ENCODE measurements at places on chromosomes 3 and 15.

- DNase-seq = no peak
These were observed 154.1 kb downstream of the TJP1 start for GRCh38 chr15:29668120-29668602.

GRCh38 chr15:92883876-92884435 lies 16.2 kb upstream of the CHD2 start:
- DNase-seq = no peak

- no peak for DNase-seq
These were observed 13.6 kb upstream of the ZNF774 start for GRCh38 chr15:90338532-90338931.

GRCh38 chr3:101976473-101976872 lies 127.2 kb downstream of the NFKBIZ start:
- no peak for DNase-seq

DNA sequence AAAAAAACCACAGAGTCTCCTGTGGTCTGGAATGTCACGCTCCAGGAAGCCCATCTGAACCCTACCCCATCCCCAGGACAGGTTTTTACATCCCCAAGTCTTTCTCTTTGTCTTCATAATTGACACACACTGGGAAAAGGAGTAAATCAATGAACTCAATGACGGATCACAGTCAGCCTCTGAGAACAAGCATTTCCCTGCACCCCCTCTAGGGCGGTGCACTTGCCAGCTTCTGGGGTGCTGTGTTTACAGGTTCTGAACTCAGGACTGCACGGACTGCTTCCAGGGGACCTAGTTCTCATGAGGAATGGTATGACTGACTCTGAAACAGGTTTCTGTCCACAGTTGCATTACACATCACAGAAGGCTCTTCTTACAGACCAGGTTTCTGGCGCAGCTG lies 81.1 kb downstream of the NUP210 start:
- DNase-seq = no peak

GRCh38 chr3:96182756-96183155 lies 631.6 kb upstream of the EPHA6 start:
- DNase-seq = no peak

DNA sequence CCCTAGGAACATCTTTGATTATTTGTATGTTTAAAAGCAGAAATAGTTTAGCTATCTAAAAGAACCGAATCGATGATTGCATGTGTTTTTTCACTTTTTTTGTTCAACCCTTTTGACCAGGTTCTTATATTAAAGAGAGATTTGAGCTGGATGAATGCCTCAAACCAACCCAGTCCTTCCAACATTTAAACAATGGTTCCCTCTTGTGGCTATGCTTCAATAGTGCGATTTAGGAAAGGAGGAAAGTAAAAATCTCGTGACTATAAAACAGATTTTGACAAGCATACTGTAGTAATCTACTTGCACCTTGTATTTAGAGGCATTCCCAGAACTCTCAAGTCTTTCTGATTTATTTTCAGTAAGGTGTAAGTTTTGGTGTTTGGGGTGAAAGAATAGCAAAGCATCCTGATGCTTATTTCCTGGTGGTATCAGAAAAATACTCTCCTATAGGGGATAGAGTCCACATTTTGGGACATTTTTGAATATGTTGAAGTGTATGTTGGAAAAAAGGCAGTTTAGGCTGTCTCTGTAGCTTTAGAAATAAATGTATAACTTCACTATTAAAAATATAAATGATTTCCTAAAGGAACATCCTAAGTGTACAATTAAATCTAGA lies 159.6 kb upstream of the KCNH8 start:
- DNase-seq = no peak

GRCh38 chr3:154161806-154162205 lies 40.6 kb downstream of the ARHGEF26 start:
- DNase-seq = no peak

GRCh38 chr15:40500568-40501330 lies 30.0 kb downstream of the CHST14 start:
- DNase-seq = no peak

- DNase-seq = no peak
These were observed 7.5 kb downstream of the GNB5 start for GRCh38 chr15:52183562-52184173.

DNA sequence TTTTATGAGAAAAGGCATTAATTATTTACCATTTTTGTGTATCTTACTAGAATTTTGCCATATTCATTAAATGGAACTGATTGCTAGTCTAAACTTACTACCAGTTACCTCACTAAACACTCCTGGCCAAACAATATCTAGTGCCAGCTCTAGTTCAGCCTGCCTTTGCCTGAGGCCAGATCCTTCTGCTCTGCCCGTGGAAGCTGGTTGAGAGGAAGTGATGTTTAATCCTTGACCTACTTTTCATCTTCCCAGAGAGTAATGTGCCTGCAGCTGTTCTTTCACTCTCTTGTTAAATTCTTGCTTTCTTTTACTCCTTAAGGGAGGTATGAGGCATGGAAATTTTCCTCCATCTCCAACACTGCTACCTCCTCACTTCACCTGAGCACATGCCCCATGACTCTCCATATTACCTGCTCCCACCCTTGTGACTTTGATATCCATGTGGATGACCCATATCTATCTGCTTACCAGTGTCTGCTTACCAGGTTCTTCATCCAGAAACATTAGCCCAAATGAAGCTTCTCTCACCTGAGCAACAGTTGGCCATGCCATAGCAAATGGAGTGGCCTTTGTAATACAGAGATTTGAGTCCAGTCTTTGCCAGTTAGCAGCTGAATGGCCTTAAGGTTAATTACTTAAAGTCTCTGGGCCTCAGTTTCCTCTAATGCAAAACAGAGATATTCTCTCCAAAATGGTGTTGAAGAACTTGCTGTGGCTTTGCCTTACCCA lies 53.4 kb downstream of the UBE2E1 start:
- no peak for DNase-seq
